ENCODE measurements at places on chromosomes 12 and 14.

GRCh38 chr12:56658921-56659320 is 13.1 kb upstream of the ATP5F1B start:
- no peaks in the 10 kb centered on the region for H3K4me1 ChIP-seq
- no peak overlapping the region for H3K4me3 ChIP-seq

- H3K4me1 ChIP-seq: no peaks in the 10 kb centered on the region
- H3K27ac ChIP-seq: no peak overlapping the region
- H3K36me3 ChIP-seq: no peaks in the 10 kb centered on the region
- no peaks in the 10 kb centered on the region for H3K27me3 ChIP-seq
Observed at GRCh38 chr12:101231636-101232035, 21.6 kb upstream of the SLC5A8 start.

GRCh38 chr12:5718680-5719079 is 226.4 kb downstream of the ANO2 start:
- H3K27ac ChIP-seq: no peak overlapping the region
- no peak overlapping the region for H3K4me3 ChIP-seq
- no peaks in the 10 kb centered on the region for H3K27me3 ChIP-seq
- H3K36me3 ChIP-seq: no peaks in the 10 kb centered on the region

DNA sequence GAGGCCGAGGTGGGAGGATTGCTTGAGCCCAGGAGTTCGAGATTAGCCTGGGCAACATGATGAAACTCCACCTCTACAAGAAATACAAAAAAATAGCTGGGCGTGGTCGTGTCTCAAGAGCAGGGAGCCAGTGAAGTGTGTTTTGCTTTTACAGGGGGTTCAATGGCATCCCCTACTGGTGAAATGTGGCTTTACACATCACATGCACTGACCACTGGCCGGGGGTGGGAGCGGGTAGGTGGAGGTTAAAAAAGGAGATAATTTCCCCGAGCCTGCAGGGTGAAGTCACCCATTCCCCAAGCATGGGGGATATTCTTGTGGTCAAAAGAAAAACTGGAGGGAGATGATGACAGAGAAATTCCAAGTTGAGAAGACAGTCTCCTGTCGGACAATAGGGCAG is 63.6 kb upstream of the PWP1 start:
- DNase-seq: no peak
- no peaks in the 10 kb centered on the region for H3K27me3 ChIP-seq
- no peak overlapping the region for H3K4me3 ChIP-seq
- H3K27ac ChIP-seq: no peak overlapping the region
- no peaks in the 10 kb centered on the region for H3K36me3 ChIP-seq
- no peaks in the 10 kb centered on the region for H3K4me1 ChIP-seq

GRCh38 chr14:22268875-22269274 is 320.1 kb downstream of the DAD1 start:
- DNase-seq: no peak
- H3K36me3 ChIP-seq: no peaks in the 10 kb centered on the region
- H3K27me3 ChIP-seq: no peaks in the 10 kb centered on the region
- H3K4me3 ChIP-seq: no peak overlapping the region
- H3K4me1 ChIP-seq: no peaks in the 10 kb centered on the region

- no peak overlapping the region for H3K4me3 ChIP-seq
- no peak for DNase-seq
- no peaks in the 10 kb centered on the region for H3K4me1 ChIP-seq
- no peaks in the 10 kb centered on the region for H3K36me3 ChIP-seq
- H3K27ac ChIP-seq: no peak overlapping the region
- no peaks in the 10 kb centered on the region for H3K27me3 ChIP-seq
Observed at GRCh38 chr14:69094481-69094880, 58.4 kb downstream of the DCAF5 start.

DNA sequence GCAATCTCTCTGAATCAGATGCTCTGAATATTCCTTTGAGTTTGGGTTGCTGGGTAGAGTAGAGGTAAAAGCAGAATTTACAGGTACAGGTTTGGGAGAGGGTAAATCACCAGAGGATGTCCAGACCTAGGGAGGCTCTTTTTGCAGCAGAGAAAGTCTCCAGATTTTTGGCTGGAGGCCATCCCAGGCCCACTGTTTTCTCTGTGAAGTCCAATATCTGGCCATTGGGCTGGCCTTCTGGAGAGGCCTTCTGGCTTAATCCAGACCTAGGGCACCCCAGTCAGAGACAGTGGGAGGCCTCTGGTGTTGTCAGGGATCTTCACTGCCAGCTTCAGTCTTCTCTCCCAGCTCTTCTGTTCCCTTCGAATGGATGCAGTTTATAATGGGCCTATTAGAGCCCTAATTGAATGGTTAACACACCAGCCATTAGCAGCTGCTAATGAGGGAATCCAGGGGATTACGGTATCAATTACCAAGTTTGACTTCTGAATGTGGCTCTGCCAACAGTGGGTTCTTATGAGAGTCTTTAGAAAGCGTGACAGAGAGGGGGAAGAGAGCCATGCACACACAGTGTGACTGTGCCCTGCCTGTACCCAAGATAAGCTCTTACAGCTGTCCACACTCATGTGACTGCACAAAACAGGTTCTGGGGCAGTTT is 183.1 kb downstream of the EMP1 start:
- no peak overlapping the region for H3K27ac ChIP-seq
- no peaks in the 10 kb centered on the region for H3K36me3 ChIP-seq
- H3K4me1 ChIP-seq: peaks cover 5% of the 10 kb centered on the region
- no peak overlapping the region for H3K4me3 ChIP-seq
- H3K27me3 ChIP-seq: no peaks in the 10 kb centered on the region

DNA sequence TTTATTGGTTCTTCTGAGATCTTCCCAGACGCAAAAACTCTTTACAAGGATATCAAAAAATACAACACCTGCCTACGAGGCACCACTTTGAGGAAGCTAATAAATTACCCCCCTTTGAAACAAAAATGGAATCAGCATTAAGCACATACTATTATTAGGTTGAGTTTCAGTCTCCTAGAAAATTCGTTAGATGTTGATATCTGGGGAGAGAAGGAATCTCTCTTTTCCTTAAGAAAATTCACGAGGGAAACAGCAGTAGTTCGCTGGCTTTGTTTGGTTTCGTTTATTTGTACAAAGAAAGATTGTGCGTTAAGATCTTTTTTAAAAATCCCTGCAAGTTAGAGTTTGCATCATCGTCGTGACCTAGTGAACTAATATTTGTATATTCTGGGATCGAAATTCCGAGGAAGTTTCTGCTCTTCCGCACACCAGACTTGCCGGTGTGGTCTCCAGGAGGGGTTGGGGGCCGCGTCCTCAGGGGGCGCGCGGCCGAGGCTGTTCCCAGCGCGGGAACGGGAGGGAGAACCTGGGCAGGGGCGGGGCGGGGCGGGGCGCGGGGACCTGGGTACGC is 12.1 kb downstream of the NKX2-1 start:
- DNase-seq: no peak
- H3K27me3 ChIP-seq: peaks cover 100% of the 10 kb centered on the region
- H3K4me1 ChIP-seq: peaks cover 5% of the 10 kb centered on the region
- H3K27ac ChIP-seq: no peak overlapping the region

DNA sequence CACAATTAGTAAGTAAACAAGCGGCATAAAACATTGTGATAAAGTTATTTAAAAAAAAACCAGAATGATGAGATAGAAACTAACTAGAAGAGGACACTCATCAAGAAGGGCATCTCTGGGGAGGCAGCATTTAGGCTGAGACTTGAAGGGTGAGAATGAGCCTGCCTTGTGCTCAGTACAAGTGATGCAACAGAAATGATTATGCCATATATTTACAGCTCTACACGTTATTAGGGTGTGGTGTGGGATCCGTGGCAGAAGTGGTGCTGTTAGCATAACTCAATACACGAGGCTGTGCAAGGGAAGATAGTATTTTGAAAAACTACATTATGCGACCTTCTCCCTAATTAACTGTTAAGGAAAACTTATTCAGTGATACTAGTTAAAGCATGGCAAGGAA is 178.5 kb upstream of the ATF7IP start:
- H3K4me3 ChIP-seq: no peak overlapping the region
- no peaks in the 10 kb centered on the region for H3K4me1 ChIP-seq
- H3K27me3 ChIP-seq: no peaks in the 10 kb centered on the region
- no peak for DNase-seq
- no peak overlapping the region for H3K27ac ChIP-seq
- H3K36me3 ChIP-seq: no peaks in the 10 kb centered on the region

DNA sequence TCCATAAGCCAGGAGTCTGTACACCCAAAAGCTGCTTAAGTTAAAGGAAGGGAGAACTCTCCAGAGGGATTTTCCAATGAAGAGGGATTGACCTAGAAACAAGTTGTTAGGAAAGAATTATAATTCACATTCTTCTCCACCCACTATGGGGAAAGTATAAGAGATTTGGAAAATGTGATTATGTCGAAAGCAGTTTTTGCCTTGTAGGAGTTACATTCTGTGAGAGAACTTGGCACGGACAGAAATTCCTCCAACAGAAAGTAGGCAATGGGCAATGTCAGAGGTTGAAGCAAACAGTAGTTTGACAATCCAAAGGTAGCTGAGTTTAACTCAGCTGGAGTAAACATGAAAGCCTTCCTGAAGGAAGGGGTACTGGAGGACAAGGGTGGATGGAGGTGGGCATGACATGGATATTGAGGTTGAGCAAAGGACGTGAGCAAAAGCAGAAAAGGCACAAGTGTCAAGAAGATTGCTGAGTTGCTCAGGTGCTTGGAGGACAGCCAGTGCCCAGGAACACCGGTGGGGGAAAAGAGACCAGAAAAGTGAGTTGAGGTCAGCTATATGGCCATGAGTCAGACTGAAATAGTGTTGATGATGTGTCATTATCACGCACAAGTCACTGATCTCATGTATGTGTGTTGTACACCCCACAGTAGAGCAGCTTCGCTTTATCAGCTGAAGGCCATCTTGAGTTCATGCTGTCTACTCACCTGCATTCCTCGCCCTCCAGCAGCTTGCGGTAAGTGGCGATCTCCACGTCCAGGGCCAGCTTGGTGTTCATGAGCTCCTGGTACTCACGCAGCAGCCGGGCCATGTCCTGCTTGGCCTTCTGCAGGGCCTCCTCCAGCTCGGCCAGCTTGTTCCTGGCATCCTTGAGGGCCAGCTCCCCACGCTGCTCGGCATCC is 4.0 kb downstream of the KRT5 start:
- no peak overlapping the region for H3K27ac ChIP-seq
- no peaks in the 10 kb centered on the region for H3K36me3 ChIP-seq
- no peaks in the 10 kb centered on the region for H3K27me3 ChIP-seq
- no peaks in the 10 kb centered on the region for H3K4me1 ChIP-seq
- H3K4me3 ChIP-seq: no peak overlapping the region

GRCh38 chr12:26623136-26623535 is 209.9 kb downstream of the ITPR2 start:
- no peak for DNase-seq
- no peaks in the 10 kb centered on the region for H3K36me3 ChIP-seq
- H3K27ac ChIP-seq: no peak overlapping the region
- H3K4me3 ChIP-seq: no peak overlapping the region
- no peaks in the 10 kb centered on the region for H3K27me3 ChIP-seq
- H3K4me1 ChIP-seq: no peaks in the 10 kb centered on the region

DNA sequence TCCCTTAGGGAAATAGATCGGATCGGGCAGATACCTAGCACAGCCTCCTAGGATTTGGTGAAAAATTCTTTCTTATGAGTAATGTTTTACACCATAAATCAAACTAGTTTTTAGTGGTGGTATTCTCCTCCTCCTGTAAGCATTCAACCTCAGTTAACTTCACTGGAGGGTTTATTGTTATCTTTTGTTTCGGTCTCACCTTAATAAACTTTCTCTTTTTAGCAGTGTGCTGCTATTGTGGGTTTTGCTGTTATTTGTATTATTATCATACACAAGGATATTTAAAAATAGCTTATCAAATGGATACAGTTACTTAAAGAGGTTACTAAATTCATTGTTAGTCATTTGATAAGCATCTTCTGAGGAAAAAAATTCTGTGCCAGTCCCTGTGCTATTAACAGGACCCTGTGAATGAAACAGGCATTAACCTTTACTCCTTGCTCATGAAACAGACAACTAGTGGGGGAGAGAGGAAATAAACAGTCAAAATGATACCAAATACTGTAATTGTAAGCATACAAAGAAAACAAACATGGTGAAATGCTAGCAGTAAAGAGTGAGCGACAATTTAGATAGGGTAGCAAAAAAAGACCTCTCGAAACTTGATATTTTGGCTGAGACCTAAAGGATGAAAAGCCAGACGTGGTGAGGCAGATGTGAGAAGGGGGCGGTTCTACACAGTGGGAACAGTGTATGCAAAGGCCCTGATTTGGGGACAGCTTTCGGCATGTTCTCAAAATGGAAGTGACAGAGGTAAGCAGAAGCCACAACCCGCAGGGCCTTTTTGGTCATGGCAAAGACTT is 178.7 kb upstream of the SOX5 start:
- H3K27me3 ChIP-seq: no peaks in the 10 kb centered on the region
- H3K4me1 ChIP-seq: no peaks in the 10 kb centered on the region

GRCh38 chr12:3271639-3272038 is 194.5 kb downstream of the TSPAN9 start:
- H3K4me1 ChIP-seq: peaks cover 4% of the 10 kb centered on the region
- no peaks in the 10 kb centered on the region for H3K27me3 ChIP-seq
- no peak for DNase-seq

GRCh38 chr12:16564675-16565074 is 41.3 kb downstream of the LMO3 start:
- H3K27me3 ChIP-seq: no peaks in the 10 kb centered on the region
- no peaks in the 10 kb centered on the region for H3K4me1 ChIP-seq
- H3K27ac ChIP-seq: no peak overlapping the region
- H3K4me3 ChIP-seq: no peak overlapping the region

GRCh38 chr12:116337312-116337711 is 59.8 kb upstream of the MED13L start:
- DNase-seq: no peak
- H3K27me3 ChIP-seq: no peaks in the 10 kb centered on the region
- no peaks in the 10 kb centered on the region for H3K4me1 ChIP-seq
- no peak overlapping the region for H3K4me3 ChIP-seq
- H3K36me3 ChIP-seq: no peaks in the 10 kb centered on the region
- H3K27ac ChIP-seq: no peak overlapping the region

- no peak overlapping the region for H3K27ac ChIP-seq
- no peaks in the 10 kb centered on the region for H3K27me3 ChIP-seq
- H3K4me3 ChIP-seq: no peak overlapping the region
- DNase-seq: no peak
- H3K4me1 ChIP-seq: no peaks in the 10 kb centered on the region
Observed at GRCh38 chr12:117890137-117890536, 78.7 kb downstream of the KSR2 start.

DNA sequence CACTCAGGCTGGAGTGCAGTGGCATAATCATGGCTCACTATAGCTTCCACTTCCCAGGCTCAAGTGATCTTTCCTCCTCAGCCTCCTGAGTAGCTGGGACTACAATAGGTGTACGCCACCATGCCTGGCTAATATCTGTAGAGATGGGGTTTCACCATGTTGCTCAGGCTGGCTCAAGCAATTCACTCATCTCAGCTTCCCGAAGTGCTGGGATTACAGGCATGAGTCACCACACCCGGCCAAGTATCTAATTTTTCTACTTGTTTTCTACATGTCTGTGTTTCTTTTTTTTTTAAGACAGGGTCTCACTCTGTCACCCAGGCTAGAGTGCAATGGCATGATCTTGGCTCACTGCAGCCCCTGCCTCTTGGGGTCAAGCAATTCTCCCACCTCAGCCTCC is 119.7 kb upstream of the MED13L start:
- H3K27ac ChIP-seq: no peak overlapping the region
- H3K4me1 ChIP-seq: no peaks in the 10 kb centered on the region
- no peaks in the 10 kb centered on the region for H3K36me3 ChIP-seq
- H3K4me3 ChIP-seq: no peak overlapping the region
- no peaks in the 10 kb centered on the region for H3K27me3 ChIP-seq
- DNase-seq: no peak

All from psoas muscle (tissue), 8 donors.